Activated CD4-positive, alpha-beta T cell treated with anti-CD3 and anti-CD28 coated beads, Interleukin-2, amount 50 U/mL, for 24 hours (primary cell): ENCODE measurements at places on chromosomes 12 and 14.
A peak's percentile ranks its signal among the peaks of the same experiment; 100 is the strongest.

- DNase-seq = no peak
Measured at GRCh38 chr12:116537101-116537904, 21.9 kb upstream of the MAP1LC3B2 start.

GRCh38 chr12:126493366-126494108 lies 1428.3 kb downstream of the AACS start:
- no peak for DNase-seq

- DNase-seq = no peak
Measured at GRCh38 chr14:91145391-91146160, 31.7 kb downstream of the DGLUCY start.

DNA sequence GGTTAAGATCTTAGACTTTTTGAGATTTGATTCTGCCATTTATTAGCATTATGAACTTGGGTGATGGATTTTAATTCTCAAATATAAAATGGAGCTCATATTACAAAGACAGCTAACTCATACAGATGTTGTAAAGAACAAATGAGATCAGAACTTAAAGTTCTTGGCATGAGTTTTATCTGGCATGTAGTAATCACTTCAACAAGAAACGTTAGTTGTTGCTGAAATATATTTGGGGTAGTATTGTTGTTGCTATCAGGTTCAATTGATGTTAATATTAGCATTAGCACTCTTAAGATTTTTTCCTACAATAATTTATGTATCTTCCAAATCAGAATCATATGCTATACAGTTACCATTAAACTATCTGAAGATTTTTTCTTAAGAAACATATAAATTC lies 71.0 kb downstream of the SLC6A15 start:
- DNase-seq = no peak

- DNase-seq = no peak
Measured at GRCh38 chr12:89950421-89950820, 241.8 kb upstream of the ATP2B1 start.

GRCh38 chr14:61177279-61178225 lies 103.6 kb downstream of the TMEM30B start:
- DNase-seq = no peak

- DNase-seq = no peak
Measured at GRCh38 chr14:74065746-74066575, 18.3 kb downstream of the ALDH6A1 start.

DNA sequence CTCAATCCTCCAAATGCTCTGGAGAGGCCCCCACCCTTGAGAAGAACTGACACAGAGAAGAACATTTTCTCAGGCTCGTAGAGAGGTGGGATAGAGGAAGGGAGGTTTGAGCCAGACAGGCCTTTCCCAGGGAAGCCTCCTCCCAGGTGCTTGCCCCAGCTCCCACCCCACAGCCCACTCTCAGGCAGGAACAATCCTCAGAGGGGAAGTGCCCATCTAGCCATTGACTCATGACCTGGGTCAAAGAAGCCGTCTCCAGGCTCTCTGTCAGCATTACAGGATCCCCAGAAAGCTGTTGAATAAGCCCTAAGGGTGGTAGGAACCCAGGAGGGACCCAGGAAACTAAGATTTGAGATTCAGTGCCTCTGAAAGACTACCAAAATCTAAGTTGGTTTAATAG lies 3.8 kb downstream of the AQP6 start:
- no peak for DNase-seq

DNA sequence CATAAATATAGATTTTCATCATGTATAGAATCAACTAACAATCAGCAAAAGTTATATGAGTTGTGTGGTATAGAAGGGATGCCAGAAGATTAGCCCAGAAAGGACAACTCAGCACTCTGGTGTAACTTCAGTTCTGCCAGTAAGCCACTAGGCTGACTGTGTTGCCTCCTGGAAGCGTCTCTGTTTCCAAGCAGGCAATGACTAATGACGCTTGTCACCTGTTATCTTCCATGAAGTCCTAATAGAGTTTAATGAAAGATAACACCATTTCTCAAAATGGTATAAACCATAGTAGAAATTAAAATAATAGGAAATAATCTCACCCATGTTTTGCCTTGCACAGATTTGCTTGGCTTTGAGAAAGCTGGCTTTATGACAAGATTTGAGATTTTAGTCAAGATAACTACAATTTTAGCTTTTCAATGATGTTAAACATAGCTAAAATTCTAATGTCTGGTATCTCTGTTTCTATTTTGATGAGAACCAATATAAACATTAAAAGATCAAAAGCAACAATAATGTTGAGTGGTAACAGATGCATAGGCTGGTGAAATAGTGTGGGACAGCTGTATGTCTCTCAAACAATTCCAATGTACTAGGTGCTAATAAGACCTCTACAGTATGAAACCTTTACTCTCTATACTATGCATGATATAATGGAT lies 9.0 kb upstream of the RNU6-7 start:
- no peak for DNase-seq

DNA sequence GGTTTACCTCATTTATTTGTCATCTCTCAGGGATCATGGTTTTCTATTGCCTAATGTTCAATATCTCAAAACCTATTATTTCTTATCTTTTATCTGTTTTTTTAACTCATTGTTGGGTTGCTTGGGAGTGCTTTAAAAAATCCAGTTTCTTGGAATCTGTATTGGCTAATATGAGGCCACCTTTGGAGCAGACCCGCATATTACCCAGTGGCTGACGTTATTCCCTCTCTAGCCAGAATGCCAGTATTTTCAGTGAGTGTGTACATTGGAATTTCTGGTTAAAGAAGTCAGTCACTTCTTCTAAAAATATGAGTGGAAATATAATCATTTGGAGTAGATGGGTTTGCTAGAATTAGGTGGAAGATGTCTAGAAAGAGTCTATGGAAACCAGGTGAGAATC lies 38.3 kb downstream of the PRMT8 start:
- no peak for DNase-seq

DNA sequence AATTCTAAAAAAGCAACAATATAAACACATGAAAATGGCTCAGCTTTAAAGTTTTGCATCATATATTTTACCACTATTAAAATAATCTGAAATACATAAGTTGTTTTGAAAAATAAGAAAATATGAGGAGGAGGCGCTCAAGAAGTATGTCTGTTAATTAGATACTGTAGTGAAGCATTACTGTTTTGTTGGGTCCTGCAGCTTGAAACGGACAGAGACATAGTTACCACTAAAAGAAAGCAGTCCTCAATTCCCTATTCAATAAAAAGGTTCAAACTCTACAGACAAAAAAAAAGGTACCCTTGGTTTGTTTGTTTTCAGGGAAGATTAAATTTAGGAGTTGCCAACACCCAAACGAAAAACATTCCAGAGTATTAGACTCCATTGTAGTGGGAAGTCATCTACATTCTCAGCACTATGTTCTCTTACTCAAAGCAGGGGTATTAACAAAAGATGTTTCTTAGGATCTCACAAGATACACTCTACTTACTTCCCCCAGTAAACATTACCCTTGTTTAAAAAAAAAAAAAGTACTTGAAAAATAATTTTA lies 3.0 kb downstream of the PAWR start:
- DNase-seq = no peak

- DNase-seq = no peak
Measured at GRCh38 chr12:121610239-121611149, 15.8 kb upstream of the ORAI1 start.

DNA sequence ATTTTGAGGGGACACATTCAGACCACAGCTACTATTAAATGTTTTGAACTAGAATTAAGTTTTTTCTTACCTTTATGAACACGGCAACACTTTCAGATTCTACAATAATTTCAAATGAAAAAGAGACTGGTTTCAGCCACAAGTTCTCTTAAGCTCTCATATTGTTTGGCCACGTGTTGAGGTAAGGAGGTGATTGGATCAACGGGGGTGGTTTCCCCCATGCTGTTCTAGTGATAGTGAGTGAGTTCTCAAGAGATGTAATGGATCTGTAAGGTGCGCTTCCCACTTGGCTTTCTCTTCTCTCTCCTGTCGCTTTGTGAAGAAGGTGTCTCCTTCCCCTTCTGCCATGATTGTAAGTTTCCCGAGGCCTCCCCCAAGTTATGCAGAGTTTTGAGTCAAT lies 48.9 kb upstream of the DYRK2 start:
- DNase-seq = no peak

DNA sequence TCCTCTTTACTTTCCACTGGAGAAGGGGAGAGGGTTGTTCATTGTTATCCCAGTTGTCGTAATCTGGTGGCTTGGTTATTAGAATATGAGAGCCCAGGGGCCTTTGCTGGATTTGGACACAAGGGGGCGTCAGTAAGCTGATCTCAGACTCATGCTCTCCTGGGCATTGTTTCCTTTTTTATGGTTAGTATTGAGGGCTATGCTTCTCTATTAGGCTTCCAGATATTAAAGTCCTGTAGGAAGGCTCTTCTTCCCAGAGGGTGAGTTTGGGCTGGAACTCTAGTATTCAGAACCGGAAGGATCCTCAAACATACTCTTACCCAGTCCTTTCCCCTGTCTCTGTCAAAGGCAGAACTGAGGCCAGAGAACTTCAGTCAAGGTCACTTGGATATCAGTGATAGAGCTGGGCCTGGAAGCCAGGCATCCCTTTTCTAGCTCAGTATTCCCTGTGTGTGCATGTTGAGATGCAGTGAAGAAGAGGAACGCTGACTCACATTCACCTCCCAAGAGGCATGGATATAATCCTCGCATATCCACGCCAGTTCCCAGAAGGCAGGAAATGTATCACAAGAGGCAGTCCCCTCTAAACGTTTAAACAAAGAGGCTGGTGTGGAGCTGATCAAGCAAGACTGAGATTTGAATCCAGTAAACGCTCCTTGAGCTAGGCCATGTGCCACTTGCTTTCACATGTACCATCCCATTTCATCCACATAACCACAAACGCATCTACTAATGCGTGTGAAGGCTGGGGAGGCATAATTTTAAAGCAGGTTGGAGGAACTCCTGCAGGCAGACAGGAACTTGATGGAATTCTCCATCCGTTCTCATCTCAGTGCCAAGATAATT lies 41.6 kb downstream of the UBE3B start:
- peak; percentile 18 for DNase-seq

GRCh38 chr14:42642787-42643186 lies 1036.1 kb downstream of the LRFN5 start:
- DNase-seq = no peak

- no peak for DNase-seq
Measured at GRCh38 chr12:41910578-41911320, 233.9 kb downstream of the GXYLT1 start.

DNA sequence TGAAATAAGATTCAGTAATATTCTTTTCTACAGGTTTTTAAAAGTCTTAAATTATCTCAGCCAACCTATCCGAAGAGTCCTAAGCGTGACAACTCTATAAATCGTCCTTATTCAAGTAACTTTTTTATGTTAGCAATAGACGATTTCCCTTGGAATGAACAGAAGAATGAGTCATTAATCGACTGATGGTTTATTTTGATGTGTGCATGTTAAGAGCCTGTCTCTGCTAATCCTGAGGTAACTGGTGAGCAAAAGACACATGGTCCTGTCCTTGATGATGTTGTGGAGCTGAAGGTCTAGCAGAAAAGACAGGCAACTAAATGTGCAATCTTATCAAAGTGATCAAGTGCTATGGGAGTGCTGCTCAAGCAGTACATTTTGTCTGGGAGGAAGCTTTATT lies 80.4 kb downstream of the DAAM1 start:
- DNase-seq = no peak

DNA sequence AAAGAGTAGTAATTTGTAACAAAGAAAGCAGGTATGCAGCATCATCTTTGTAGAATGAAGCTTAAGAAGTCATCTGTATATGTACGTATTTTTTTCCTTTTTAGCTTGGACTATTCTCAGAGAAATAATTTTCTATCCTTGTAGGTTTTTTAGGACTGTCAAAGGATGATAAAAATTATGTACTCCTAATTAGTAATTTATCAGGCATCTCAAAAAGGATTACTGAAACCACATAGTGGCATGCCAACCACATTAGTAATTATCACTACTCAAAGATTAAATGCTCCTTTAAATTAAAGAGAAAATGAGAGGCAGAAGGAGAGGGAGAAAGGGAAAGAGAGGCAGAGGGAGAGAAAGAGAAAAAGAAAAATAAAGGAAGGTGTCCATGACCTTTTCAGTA lies 17.3 kb downstream of the TTC8 start:
- no peak for DNase-seq

- DNase-seq = no peak
Measured at GRCh38 chr12:98418357-98419075, 96.9 kb upstream of the TMPO start.

DNA sequence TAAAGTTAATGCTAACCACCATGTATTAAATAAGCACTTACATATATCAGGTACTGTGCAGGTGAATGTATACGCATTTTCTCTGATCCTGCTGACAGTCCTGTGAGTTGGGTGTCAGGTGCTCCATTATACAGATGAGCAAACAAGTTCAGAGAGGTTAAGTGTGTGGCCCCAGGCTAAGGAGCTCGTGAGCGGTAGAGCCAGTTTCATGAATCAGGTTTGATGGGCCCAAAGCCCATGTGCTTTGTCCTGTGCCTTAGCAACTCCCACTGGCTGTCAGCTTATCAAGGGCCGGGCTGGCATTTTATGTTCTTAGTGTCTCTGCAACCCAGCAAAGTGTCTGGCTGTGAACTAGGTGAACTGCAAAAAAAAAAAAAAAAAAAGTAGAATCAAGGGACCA lies 701.2 kb upstream of the TBX3 start:
- no peak for DNase-seq

- no peak for DNase-seq
Measured at GRCh38 chr14:61074852-61075251, 93.8 kb downstream of the SLC38A6 start.

- no peak for DNase-seq
Measured at GRCh38 chr12:108613548-108613947, 15.7 kb upstream of the TMEM119 start.

- DNase-seq = no peak
Measured at GRCh38 chr12:19185262-19185929, 55.9 kb downstream of the PLEKHA5 start.

DNA sequence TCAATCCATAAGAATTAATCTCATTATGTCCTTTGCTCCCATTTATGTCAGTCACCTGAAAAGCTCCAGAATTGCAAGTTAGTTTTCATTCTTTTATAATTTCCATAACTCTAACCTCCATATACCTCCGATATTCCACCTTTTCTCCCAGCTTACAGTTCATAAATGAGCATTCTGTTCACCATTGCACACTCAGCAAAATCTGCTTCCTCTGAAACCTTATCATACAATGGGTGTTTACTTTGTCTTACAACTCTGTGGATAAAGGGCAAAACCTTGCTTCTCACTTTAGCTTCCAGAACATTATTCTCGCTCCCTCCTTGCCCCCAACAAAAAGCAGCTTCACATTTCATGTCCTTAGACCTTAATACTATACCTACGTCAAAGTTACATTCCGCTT lies 19.3 kb upstream of the SLCO1B1 start:
- DNase-seq = no peak

DNA sequence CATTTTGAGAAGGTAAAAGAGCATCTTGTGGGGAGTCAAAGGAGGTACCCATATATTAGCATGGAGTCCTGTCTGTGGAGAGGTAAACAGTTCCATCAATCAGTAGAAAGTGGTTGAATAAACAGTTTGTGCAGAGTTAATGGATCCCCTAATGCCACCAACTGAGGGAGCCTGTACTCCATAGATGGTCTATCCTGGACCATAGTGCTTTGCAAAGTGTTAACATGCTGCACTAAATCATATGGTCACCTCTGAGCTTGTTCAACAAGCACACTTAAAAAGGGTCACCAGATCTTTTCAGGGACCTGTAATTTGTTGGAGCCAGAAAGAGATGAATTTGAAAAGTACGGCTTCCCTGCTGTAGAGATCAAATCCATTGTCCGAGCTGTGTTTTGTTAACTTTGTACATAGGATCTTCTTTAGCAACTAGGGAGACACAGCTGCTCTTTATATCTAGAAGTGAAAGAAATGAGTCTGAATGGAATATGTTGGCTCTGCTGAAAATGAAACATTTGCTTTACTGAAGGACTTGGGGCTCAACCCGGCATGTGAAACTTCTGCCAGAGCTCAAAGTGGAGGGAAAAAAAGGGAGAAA lies 366.4 kb downstream of the ETNK1 start:
- DNase-seq = no peak
